ENCODE measurements at places on chromosomes 5 and 9.
A peak's percentile ranks its signal among the peaks of the same experiment; 100 is the strongest.

- DNase-seq: no peak
Measured at GRCh38 chr9:112535811-112536210, 49.2 kb downstream of the KIAA1958 start.

- DNase-seq: no peak
Measured at GRCh38 chr5:43045236-43045635, 5.1 kb upstream of the ANXA2R start.

GRCh38 chr9:35029241-35029640 is 39.7 kb downstream of the DNAJB5 start:
- DNase-seq: peak; percentile 81

DNA sequence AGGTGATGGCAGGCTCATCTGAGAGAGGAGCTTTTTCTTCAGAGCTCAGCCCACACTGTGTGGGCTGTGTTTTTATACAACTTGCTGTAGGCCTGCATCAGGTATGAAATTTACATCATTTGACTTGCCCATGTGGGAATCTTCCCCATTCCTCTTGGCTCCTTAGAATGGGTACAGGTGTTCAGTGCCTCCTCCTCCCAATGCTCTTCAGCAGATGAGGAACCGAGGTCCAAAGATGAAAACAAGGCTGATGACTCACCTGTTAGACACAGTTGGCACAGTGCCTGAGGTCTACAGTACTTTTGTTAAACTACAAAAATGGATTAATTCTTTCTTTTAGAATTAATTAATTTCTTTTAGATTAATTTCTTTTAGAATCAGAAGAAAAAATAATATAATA is 20.8 kb downstream of the PAPPA start:
- peak; percentile 72 for DNase-seq

DNA sequence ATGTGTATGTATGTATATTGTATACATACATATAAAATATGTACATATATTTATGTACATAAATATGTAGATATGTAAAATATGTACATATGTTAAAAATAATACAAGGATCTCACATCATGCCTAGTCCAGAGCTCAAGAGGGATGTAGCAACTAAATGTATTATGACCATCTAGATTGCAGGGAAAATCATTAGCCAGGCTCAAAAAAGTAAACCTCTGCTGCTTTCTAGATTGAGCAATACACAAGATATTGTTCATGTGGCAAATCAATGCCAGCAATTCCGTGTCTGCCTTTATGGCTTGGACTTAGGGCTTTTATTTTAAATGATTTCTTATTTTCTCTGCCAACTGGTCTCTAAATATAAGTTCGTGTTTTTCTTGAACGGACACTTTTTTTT is 65.2 kb downstream of the RAI14 start:
- DNase-seq: no peak

GRCh38 chr5:101966476-101966875 is 329.6 kb downstream of the SLCO4C1 start:
- no peak for DNase-seq

Data from epithelial cell of esophagus (primary cell).